ENCODE measurements at places on chromosomes 13 and 19. TPM values are rescaled to one million over a fixed set of nuclear protein-coding genes. Genes with fewer than 3 reads are reported as not detected.
A peak's percentile ranks its signal among the peaks of the same experiment; 100 is the strongest.

- H3K36me3 ChIP-seq = no peaks in the 10 kb centered on the region
- no peak for DNase-seq
- H3K4me1 ChIP-seq = peaks cover 22% of the 10 kb centered on the region
- H3K27ac ChIP-seq = no peak overlapping the region
- H3K4me3 ChIP-seq = no peak overlapping the region
These were observed 81.3 kb upstream of the FRY start for GRCh38 chr13:31950111-31950815.

The DCT gene
- not detected for total RNA-seq

DNA sequence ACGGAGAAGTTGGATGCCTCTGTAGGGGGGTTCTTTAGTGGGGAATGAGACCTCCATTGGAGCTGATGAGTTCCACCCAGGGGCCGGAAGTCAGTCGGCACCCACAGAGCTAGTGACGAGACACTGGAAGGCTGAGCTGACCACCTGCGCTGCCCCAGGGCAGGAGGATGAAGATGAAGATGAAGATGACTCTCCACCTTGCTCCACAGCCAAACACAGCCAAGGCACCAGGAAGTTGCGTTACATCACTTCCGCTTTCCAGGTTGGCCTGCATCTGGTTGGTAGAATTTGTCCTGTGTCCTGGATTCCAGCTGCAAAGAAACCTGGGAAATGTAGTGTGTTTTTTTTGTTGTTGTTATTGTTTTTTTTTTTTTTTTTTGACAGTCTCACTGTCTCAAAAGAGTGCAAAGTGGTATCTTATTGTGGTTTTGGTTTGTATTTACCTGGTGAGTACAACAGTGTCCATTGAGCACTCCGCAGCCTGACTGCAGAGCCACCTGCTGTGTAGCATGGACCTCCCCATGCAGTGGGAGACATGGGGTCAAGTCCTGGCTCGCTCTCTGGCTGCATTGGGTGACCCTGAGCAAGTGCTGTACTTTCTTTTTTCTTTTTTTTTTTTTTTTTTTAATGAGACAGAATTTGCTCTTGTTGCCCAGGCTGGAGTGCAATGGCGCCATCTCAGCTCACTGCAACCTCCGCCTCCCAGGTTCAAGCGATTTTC is 1.9 kb downstream of the TBC1D17 start:
- peak overlapping the region; percentile 100 for H3K27ac ChIP-seq
- DNase-seq = no peak
- H3K36me3 ChIP-seq = peaks cover 46% of the 10 kb centered on the region

GRCh38 chr13:28718196-28718542 is 601 bp downstream of the SLC46A3 start:
- H3K36me3 ChIP-seq = no peaks in the 10 kb centered on the region
- H3K27ac ChIP-seq = no peak overlapping the region
- H3K4me1 ChIP-seq = peaks cover 11% of the 10 kb centered on the region
- H3K27me3 ChIP-seq = peaks cover 39% of the 10 kb centered on the region
- DNase-seq = no peak

- no peaks in the 10 kb centered on the region for H3K27me3 ChIP-seq
- no peak overlapping the region for H3K4me3 ChIP-seq
These were observed 634.6 kb upstream of the ARGLU1 start for GRCh38 chr13:107202371-107203023.

- peaks cover 25% of the 10 kb centered on the region for H3K27me3 ChIP-seq
- peaks cover 27% of the 10 kb centered on the region for H3K36me3 ChIP-seq
- no peak overlapping the region for H3K27ac ChIP-seq
- no peaks in the 10 kb centered on the region for H3K4me1 ChIP-seq
These were observed 1.4 kb upstream of the OR7G3 start for GRCh38 chr19:9128171-9128570.

- H3K36me3 ChIP-seq = no peaks in the 10 kb centered on the region
- H3K27ac ChIP-seq = no peak overlapping the region
- no peak overlapping the region for H3K4me3 ChIP-seq
- peaks cover 15% of the 10 kb centered on the region for H3K27me3 ChIP-seq
- peak; percentile 68 for DNase-seq
- peaks cover 4% of the 10 kb centered on the region for H3K4me1 ChIP-seq
These were observed 1.8 kb upstream of the CEACAM8 start for GRCh38 chr19:42596391-42597072.

- H3K4me3 ChIP-seq = no peak overlapping the region
- no peaks in the 10 kb centered on the region for H3K4me1 ChIP-seq
- H3K27ac ChIP-seq = no peak overlapping the region
- no peak for DNase-seq
- H3K36me3 ChIP-seq = no peaks in the 10 kb centered on the region
These were observed 93.1 kb downstream of the STOML3 start for GRCh38 chr13:38897521-38897920.

DNA sequence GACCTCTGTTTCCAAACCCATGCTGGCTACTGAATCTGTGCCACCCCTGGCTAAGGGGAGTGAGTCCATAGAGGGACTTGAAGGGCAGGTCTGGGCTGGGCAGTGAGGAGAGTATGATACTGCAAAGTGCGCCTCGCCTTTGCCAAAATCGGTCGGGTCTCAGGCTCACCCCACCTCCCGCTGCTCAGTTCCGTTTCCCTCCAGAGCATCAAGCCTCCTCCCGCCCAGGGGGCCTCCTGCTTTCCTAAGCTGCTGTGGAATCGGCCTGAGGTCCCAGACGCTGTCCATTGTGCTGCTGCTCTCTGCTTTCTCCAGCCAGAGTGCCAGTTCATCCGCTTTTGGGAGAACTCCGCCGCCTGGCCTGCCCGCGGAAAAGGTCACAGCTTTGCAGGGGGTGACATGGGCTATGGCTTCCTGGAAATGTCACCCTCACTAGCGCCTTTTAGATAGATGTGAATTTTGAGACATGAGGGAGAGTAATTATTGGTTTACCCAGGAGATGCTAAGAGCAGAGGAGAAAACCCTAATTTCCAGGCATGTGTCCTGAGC is 1418.4 kb downstream of the UQCRFS1 start:
- peaks cover 44% of the 10 kb centered on the region for H3K36me3 ChIP-seq
- peak overlapping the region; percentile 56 for H3K27ac ChIP-seq
- DNase-seq = peak; percentile 23
- peak overlapping the region; percentile 94 for H3K4me3 ChIP-seq
- no peaks in the 10 kb centered on the region for H3K27me3 ChIP-seq

DNA sequence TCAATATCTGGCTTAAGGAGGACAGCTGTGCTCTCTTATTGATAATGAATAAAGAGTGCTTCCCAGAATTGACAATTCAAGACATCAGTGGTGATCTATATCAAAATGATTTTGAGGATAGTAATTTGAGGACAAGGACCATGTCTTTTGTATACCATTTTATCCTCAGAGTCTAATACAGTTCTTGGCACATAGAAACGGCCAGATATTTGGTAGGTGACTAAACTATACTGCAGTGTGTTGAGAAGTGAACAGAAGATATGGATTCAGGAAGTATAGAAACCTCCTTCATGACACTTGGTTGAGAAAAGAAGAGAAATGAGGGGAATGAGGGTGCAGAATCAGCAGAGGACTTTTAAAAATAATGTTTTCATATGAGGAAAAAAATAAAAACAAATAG is 16.1 kb upstream of the LMO7 start:
- no peak for DNase-seq
- no peaks in the 10 kb centered on the region for H3K36me3 ChIP-seq
- no peak overlapping the region for H3K4me3 ChIP-seq
- no peaks in the 10 kb centered on the region for H3K27me3 ChIP-seq
- H3K4me1 ChIP-seq = no peaks in the 10 kb centered on the region

The RDH8 gene
- not detected for total RNA-seq

The NFKBIB gene
- 30.6 TPM for total RNA-seq

DNA sequence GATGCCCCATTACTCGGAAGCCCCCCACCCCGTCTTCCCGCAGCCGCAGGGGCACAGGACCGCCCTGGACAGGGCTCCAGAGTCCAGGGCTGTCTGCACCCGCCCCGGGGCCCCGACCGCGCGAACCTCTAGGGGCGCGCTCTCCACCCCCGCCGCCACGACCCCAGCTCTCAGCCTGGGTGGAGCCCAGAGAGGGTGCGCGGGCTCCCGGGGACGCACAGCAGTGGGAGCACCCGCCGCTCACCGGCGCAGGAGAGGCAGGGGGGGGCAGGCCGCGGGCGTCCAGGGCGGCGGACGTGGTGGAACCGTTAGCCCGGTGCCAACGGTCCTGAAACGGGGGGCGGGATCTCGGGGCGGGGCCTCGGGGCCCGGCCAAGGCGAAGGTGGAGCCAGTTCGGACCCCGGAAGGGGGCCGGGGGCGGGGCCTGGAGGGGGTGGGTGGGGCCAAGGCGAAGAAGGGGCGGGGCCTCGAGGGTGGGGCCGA is at the start of gene ATP8B3:
Gene ATP8B3 (minus strand): TSS at position 335 of the 484 bp plus-strand sequence. CDS start 540 bp downstream, outside the sequence.
- H3K4me3 ChIP-seq = peak within 1 kb of the TSS; percentile 87
- H3K4me1 ChIP-seq = peaks cover 5% of the 10 kb centered on the region
- DNase-seq = no peak
- H3K27me3 ChIP-seq = peaks cover 4% of the 10 kb centered on the region

- no peaks in the 10 kb centered on the region for H3K4me1 ChIP-seq
- H3K4me3 ChIP-seq = no peak overlapping the region
- H3K36me3 ChIP-seq = peaks cover 19% of the 10 kb centered on the region
- H3K27me3 ChIP-seq = no peaks in the 10 kb centered on the region
These were observed 8.7 kb downstream of the RNASEH2A start for GRCh38 chr19:12815088-12815487.

- no peak overlapping the region for H3K4me3 ChIP-seq
- H3K36me3 ChIP-seq = no peaks in the 10 kb centered on the region
- H3K27me3 ChIP-seq = no peaks in the 10 kb centered on the region
These were observed 145.7 kb downstream of the AKAP11 start for GRCh38 chr13:42417626-42418025.

GRCh38 chr13:95033890-95034289 is 267.4 kb downstream of the ABCC4 start:
- H3K27me3 ChIP-seq = no peaks in the 10 kb centered on the region
- H3K4me1 ChIP-seq = peaks cover 9% of the 10 kb centered on the region
- no peak for DNase-seq
- H3K27ac ChIP-seq = no peak overlapping the region

All from WTC11 (cell line).